ENCODE measurements at places on chromosomes 2 and 18. TPM values are rescaled to one million over a fixed set of nuclear protein-coding genes. Genes with fewer than 3 reads are reported as not detected.

The PIEZO2 gene
- 7.5 TPM for total RNA-seq

The TCF23 gene
- total RNA-seq = 5.0 TPM

The IL36A gene
- not detected for total RNA-seq

DNA sequence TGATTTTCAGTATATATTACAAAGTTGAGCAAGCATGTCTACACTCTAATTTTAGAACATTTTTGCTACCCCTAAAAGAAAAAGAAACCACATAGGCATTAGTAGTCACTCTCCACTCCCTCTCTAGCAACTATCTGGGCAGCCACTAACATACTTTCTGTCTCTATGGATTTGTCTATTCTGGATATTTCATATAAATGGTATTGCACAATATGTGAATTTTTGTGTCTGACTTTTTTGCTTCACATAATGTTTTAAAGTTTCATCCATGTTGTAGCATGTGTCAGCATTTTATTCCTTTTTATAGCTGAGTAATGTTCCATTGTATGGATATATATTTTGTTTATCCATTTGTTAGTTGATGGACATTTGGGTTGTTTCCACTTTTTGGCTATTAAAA lies 232.5 kb upstream of the CTAGE1 start:
- DNase-seq = no peak

DNA sequence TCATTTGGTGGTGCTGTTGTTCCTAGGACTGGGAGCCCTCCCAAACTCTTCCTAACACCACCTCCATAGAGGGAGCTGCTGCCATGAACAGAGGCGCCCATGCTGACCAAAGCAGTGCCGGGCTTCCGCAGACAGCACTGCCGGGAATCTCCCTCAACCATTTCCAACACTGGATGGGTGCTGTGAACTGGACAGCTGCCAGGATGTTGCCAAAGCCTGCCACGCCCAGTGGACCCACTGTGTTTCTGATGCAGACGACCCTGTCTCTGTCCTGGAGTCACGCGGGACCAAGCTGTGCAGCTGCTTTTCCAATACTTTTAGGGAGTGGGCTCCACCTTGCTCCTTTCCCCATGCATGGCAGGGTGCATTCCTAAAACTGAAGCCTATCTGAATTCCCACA lies 16.9 kb upstream of the GNAL start:
- DNase-seq = no peak

GRCh38 chr2:228673876-228674554 lies 492.5 kb upstream of the SPHKAP start:
- DNase-seq = no peak

Measured in posterior vena cava (tissue), 2 donors.